ENCODE measurements at places on chromosomes 12 and 14.
A peak's percentile ranks its signal among the peaks of the same experiment; 100 is the strongest.

- no peak for DNase-seq
Measured at GRCh38 chr12:129067491-129067890, 214.2 kb downstream of the GLT1D1 start.

DNA sequence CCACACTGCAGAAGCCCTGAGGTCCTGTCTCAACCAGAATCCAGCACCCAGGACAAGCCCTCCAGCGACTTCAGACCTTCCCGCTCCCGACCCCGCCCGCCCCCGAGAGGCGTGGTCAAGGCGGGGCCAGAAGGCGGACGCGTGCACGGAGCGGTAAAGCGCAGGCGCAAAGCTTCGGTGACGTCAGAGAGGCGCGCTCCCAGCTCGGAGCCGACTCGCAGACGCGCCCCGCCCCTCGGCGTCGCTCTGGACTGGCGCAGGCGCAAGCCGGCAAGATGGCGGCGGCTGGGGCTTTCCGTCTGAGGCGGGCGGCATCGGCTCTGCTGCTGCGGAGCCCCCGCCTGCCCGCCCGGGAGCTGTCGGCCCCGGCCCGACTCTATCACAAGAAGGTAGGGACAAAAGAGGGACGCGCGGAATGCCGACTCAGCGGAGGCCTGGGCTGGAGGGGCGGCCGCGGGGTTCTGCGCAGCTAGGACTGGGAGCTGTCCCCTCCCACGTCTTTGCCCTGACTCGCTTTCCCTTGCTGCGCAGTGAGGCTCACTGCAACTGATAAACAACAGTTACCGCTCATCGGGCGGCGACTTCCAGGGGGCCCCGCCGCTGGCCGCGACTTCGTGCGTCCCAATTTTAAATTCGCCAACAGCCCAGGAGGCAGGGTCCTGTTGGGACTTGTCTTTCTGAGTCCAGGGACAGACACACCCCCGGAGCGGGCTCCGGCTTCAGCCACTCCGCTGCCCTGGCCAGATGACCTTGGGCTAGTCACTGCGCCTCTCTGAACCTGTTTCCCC, at the start of gene ISCU:
TSS of gene ISCU (plus strand) at position 249 of the 788 bp plus-strand sequence. CDS start at position 276, 27 bp downstream.
- DNase-seq = peak; percentile 99

DNA sequence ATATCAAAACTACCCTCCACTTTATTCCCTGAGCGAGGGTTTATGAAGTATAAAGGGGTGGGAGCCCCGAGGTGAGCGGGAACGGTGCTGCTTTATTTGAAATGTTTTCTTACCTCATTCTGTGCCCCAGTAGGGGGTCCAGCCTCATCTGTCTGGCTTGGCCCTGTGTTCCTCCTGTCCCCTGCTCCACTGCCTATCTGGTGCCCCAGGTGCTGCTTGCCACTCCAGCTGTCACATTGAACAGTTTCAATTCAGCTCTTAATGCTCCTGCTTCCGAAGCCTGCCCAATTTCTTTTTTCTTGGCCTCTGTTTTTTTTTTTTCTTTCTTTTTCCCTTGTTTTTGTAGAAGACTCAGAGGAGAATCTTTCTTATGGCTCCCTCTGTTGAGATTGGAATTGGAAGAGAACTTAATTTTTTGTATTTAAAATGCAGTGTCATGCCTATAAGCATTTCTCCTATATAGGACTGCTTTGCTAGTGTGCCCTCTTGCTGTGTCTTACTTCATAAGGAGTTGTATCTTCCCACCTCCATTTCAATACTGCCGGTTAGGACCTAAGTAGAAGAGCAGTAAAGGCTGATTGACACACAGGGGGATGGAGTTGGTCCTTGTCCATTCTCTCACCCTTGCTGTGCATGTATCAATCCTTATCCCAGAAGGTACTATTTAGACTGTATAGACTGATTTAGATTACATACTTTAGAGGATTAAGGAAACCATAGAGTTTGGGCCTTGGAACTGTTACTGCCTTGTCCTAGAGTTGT, 2.3 kb downstream of the ATXN7L3B start:
- no peak for DNase-seq

DNA sequence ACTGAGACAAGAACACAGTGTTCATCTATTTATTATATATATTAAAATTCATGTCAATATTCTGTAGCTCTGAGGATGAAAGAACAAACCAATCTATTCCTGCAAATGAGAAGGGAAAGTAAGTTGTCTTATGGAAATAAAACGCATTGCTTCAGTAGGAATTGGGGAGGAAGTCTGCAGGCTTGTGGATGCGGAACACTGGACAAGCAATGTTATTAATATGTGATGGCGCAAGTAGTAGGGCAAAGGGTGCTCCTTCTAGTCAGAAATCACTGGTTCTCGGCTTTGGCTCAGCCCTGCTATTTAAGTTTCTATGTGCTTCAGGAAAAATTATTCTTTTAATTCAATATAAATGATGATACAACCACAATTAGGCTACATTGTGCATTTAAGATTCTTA, 28.8 kb upstream of the RAP1B start:
- no peak for DNase-seq

DNA sequence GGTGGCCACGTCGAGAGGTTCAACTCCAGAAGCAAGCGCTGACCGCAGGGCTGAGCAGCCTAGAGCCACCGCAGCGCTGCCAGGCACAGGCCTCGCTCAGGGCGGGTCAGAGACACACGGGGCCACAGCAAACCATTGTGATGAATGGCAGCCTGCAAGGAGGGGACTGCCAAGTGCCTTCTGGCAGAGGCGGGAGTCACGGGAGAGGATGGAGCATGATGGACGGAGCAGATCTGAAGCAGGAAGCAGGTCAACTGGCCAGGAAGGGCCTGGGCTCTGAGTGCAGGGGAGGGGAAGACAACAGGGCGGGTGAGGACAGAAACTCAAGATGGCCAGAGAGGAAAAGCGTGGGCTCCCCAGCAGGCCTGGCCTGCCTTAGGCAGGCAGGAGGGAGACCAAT, 49.8 kb downstream of the CDC42BPB start:
- DNase-seq = no peak

DNA sequence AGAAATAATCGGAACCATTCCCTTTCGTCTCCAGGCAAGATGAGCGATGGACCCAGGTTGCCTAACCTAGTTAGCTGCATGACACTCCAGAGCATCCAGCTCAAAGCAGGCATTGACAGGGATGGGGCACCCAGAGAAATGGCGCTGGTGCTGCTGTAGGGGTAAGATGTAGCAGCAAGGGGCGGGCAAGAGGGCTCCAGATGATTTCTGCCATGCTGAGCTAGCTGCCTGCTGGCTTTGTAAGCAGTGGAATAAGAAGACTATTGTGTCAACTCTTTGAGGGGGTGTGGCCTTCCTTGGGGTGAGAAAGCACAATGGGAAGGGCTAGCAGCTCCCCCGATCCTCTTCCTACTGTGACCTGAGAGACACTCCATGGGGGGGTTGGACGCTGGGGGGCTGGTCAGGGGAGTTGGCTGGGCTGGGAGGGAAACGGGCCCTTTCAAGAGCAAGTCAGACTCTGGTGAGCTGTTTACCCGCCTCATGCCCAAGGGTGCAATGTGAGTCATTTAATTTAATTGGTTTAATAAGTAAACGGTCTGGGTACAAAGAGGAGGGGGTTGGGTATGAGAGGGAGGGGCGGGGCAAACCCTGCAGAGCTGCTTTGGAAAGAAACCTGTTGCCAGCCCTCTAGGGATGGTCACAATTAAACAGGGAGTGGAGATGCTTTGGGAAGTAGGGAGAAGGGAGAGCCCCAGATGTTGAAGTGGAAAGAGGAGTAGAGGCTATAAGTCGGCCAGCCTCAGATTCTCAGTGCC, 50.5 kb downstream of the B4GALNT3 start:
- no peak for DNase-seq

- no peak for DNase-seq
Measured at GRCh38 chr14:24307575-24308341, at the start of gene CIDEB. CIDEB (minus strand) TSS chr14:24307977; CDS start chr14:24307858, 119 bp downstream.
